ENCODE measurements at places on chromosomes 7 and 10. TPM values are rescaled to one million over a fixed set of nuclear protein-coding genes. Genes with fewer than 3 reads are reported as not detected.

The UTF1 gene
- not detected for total RNA-seq

The TET1 gene
- 1.2 TPM for total RNA-seq

GRCh38 chr7:44681645-44682044 lies 67.0 kb upstream of the ZMIZ2 start:
- no peak for DNase-seq

DNA sequence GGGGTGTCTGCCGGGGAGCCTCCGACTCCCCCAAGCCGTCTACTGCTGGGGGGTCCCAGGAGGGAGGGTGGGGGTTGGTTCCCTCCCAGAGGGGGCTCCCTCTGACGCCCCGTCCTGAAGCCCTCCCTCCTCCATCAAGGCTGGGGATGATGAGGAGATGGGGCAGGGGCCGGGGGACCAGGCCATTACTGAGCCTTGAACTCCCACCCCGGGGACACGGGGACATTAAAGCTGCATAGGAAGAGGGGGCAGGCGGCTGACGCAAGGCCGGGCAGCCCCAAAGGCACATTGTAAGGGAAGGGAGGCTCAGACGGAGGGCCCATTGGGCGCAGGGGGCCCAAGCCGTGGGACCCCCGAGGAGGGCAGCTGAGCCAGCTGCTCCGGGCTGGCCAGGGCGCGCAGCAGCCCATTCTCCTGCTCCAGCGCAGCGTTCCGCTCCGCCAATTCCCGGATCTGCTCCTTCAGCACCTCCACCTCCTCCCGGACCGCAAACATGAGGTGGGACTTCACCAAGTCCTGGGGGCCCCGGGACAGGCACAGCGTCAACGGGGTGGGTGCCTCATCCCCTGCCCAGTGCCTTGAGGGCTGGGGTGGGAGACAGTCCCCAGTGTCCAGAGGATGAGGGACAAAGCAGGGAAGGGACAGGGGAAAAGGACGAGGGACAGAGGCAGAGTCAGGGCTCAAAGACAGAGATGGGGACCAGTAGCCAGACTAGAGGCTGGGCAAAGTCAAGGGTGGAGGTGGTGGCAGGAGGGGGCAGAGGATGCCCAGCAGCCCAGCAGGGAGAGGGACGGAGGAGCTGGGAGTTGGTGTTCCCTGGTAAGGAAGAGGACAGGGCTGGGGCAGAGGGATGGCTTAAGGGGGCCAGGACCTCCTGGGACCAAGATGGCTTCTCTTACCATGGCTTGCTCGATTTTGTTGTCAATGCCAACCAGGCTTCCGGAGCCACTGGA lies 2.9 kb upstream of the SPACDR start:
- no peak for DNase-seq

- DNase-seq, result no peak
These were observed 1255.5 kb upstream of the PHF14 start for GRCh38 chr7:9718071-9718661.

DNA sequence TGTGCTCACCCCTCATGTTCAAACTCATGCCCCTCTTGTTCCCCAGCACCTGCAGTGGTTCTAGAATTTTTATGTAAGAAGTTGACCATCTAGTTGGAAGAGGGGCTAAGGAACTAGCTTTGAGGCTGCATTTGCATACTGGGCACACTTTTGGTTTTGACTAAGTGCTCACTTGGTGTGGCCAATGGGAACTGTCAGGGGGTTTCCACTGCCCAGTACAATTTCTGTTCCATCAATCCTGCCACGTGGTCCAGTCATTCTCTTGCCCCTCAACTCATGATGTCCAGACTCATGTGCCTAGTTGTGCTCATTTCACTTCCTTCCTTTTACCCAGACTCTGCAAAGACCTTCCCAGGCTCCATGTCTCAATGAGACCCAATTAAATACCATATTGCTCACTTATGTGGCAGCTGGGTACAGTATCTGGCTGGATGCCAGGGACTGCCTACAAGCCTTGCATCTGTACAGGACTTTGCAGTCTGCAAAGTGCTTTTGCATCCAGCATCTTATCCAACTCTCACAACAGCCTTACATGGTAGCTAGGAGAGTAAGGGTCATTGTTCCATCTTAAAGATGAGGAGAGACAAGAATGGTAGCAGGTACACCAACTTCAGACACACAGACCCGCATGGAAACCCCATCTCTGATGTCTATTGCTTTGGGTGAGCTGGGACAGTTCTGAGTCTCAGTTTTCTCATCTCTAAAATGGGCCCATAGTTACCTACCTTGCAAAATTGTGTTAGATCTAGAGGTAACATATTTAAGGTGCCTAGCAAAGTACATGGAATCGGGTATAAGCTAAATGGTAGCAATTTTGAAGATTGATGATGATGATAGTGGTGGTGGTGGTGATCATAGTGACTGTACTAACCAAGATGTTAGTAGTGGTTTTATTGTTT lies 30.1 kb upstream of the KCNMA1 start:
- DNase-seq, result no peak

DNA sequence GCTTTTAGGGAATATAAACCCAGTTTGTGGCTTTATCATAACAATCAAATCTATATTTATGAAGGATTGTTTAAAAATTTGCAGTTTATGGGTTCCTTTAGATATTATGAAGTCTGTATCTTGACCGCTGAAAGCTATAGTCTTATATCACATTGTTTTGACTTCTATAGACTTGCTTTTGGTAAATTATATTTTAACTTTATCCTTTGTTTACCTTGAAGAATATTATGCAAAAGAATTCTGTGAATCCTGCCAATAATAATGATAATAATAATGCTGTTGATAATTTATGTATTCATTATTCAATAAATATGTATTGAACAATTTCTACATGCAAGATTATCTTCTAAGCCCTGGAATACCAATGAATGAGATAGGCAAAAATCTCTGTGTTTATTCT lies 101.9 kb upstream of the MTPN start:
- DNase-seq, result no peak

- DNase-seq, result no peak
These were observed 41.3 kb upstream of the ARL4A start for GRCh38 chr7:12646139-12646538.

DNA sequence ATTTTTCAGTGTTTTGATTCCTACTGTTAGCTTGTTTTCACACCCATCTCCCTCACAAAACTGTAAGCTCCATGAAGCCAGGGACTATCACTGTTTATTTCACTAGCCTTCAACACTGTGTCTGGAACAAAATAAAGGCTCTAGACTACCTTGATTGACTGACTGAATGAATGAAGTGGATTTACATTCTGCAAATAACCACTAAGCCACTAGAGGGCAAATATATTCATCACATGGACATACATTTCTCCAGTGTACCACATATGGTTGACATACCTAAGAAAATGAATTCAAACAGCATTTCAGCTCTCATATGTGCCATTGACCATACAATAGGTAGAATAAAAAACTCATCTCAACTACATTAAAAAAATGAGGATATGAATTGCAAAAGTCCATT lies 185.9 kb downstream of the RAB11FIP2 start:
- no peak for DNase-seq
